ENCODE measurements at places on chromosomes 16 and 17.

- no peak for DNase-seq
Measured at GRCh38 chr17:66417300-66417719, 114.9 kb downstream of the PRKCA start.

DNA sequence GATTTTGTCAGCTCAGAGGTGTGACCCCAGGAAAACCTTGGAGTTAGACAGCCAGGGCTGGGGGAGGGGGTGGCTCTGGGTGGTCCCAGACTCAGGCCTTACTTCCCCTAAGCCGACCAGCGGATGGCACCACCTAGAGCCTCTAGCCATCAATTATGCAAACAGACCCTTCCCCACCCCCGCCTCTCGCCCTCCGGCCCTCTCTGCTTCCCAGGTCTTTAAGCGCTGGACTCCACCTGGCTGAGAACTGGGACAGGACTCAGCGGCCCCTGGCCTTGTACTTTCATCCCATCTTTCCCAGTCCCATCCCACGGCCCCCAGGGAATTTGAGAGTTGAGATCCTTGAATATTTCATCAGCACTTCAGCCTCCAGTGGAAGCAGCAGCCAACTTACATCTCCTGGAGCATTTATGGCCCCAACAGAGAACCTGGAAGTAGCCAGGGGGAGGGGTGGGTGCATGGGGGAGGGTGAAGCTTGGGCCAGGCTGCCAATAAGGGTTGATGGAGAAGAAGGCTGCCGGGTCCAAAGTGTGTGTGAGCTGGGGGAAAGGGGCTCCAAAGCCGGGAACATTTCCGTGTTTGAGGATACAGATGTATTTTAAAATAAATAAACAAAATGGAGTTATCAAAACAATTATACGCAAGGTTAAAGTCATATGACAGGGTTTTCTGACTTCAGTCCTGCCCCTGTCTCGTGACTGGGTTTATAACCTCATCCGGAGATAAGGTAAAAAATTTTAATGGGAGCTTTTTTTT is 7.5 kb upstream of the JUP start:
- DNase-seq, result no peak

GRCh38 chr17:63707151-63707550 is 7.2 kb upstream of the LIMD2 start:
- DNase-seq, result no peak

DNA sequence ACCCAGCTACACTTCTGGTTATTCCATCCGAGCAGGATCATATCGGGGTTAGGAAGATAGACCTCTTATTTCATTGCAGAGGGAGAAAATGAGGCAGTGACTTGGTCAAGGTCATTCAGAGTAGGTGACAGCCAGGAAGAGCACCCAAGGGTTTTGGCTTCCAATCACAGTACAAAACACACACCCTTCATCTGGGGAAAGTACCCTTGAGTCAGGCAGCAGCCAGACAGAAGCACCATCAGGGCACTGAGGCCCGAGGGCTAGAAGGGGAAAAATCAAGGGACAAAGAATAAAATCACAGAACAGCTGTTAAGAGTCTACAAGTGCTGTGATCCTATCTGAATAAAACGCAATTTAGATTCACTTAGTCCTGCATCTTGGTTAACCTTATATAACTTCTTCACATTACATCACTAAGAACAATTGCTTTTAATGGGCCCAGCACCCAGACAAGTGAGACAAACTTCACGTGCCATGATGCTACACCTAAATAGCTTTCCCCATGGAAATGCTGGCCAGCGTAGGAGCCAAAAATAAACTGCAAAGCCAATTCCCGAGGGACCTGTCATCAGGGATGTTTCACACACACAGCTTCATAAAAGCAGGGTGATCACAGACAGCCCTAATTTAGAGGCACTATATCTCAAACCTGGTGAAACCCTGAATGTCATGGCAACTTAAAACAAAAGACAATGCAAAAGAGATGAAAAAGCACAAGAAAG is 4.9 kb downstream of the UBE2O start:
- no peak for DNase-seq

DNA sequence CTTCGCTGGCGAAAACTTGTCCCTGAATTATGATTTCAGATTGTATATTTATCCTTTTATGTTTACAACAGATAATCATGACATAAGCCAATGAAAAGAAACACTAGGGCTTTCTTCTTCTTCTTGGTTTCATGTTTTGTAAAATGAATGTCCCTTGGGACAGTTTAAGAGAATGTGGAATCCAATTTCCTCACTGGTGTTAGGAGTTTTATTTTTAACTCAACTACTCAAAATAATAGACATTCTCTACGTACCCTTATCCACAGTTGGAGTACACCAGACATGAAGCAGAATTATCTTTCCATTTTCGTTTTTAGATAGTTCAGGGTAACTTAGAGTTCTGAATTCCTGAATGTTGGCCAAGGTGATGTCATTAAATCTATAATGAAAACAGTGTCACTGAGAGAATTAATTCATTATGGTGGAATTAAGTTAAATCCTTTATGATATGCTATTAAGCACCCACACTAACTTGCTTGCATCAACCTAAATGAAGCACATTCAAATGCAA is 43.4 kb downstream of the IRX6 start:
- DNase-seq, result no peak

DNA sequence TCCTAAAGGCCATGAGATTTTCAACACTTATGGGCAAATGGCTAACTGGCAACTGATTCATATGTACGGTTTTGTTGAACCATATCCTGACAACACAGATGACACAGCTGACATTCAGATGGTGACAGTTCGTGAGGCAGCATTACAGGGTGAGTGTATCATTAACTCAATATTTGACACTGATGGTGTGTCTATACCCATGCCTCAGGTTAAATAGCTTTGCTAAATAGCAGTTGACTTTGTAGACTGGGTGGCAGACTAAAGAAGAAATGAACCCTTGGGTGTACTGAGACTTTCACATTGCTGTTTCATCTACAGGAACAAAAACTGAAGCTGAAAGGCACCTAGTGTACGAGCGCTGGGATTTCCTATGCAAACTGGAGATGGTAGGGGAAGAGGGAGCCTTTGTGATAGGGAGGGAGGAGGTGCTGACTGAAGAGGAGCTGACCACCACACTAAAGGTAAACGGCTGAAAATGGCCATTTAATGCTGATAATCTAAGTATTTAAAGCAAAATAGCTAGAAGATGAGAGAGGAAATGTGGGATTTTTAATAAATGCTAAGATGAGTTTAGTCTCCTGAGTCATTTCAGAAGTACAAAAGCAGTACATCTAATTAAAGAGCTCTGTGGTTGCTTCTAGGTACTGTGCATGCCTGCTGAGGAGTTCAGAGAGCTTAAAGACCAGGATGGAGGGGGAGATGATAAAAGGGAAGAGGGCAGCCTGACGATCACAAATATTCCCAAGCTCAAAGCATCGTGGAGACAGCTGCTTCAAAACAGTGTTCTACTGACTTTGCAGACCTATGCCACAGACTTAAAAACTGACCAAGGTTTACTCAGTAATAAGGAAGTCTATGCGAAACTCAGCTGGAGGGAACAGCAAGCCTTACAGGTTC is 3.0 kb downstream of the SETD6 start:
- DNase-seq, result no peak

GRCh38 chr17:29586676-29587469 is 2.6 kb downstream of the GIT1 start:
- DNase-seq, result no peak

GRCh38 chr17:38797158-38797490 is 2.2 kb downstream of the PIP4K2B start:
- no peak for DNase-seq

- no peak for DNase-seq
Measured at GRCh38 chr17:77163001-77163400, 22.2 kb downstream of the SEC14L1 start.

GRCh38 chr17:7850701-7851437 is 4.0 kb upstream of the TMEM88 start:
- no peak for DNase-seq

GRCh38 chr17:61536422-61536955 is 54.5 kb downstream of the NACA2 start:
- no peak for DNase-seq
